Peyer's patch (tissue), 4 donors: ENCODE measurements at places on chromosomes 7 and 10.
A peak's percentile ranks its signal among the peaks of the same experiment; 100 is the strongest.

DNA sequence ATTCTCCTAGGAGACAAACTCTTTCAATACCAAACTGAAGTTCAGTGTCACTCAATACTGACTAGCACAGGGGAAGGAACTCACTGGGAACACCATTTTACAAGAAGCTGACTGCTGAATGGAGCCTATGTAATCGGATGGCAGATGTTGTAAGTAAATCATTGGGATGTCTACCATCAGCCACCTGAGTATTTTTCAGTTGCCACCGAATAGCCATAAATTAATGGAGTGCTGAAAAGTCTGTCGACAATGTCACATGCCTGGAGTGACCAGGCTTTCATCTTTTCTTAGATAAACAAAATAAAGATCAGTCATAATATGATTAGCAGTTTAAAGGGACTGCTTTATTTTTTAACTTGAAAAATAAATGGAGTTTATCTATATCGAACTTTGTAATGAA, 145.9 kb upstream of the SEMA3E start:
- DNase-seq, result no peak

GRCh38 chr10:85612378-85612775, 754.2 kb downstream of the GRID1 start:
- DNase-seq, result peak; percentile 56

DNA sequence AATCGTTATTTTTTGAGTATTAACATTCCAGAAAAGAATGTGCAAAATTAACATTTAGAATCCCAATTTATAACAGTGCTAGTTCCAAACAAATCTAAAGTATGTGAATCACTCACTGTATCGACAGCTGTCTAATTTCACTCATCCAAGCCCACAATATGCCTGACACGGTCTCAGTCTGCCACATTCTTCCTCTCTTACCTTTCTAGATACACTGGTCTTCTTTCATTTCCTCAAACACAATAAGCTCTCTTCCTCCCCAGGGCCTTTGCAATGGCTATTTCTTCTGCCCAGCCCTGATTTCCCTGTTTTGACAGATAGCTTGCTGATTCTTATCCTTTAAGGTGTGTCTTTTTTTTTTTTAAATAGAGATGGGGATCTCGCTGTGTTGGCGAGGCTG, 48.8 kb downstream of the UBE2H start:
- DNase-seq, result peak; percentile 24

DNA sequence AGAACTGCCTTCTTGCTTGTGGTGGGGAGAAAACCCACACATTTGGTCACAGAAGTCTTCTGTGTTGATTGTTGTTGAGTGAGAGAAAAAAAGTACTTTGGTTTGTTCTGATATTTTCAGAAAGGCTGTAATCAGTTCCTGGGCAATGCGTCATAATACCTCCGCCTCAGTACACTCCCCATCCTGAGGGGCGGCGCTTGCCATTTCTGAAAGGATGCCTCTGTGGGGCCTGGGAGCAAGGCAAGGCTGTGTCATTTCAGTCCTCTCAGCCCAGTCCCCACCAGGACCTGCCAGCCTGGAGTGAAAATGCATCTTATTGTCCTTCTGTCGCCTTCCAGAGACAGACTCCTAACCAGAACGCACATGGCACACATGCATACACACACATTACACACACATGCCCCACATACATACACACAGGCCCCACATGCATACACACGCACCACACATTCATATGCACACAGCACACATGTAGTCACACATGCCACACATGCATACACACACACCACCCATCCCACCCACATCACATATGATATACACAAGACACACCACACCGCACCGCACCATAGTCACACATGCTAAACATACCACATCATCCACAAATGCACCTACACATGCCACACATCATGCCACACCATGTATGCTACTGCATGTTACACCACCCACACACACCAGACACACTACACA, 90.0 kb downstream of the CXCL12 start:
- DNase-seq, result no peak

DNA sequence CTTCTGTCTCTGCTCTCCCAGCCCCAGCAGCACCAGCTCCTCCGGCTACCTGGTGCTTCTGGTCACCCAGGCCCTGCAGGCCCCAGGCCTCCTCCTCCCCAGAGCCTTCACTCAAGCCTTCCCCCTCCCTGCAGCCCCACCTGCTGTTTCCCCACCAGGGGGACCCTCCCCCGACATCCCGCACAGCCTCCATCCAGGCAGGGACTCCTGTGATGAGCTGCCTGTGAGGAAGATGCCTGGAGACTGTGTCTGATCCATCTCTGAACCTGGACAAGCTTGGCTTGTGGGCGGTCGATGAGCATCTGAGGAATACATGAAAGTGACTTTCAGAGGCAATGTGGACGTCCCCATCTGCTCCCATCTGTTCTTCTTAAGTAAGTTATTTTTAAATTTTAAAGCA, 45.0 kb downstream of the RAMP3 start:
- DNase-seq, result no peak

GRCh38 chr7:47574482-47575329, 7.2 kb downstream of the TNS3 start:
- peak; percentile 86 for DNase-seq

DNA sequence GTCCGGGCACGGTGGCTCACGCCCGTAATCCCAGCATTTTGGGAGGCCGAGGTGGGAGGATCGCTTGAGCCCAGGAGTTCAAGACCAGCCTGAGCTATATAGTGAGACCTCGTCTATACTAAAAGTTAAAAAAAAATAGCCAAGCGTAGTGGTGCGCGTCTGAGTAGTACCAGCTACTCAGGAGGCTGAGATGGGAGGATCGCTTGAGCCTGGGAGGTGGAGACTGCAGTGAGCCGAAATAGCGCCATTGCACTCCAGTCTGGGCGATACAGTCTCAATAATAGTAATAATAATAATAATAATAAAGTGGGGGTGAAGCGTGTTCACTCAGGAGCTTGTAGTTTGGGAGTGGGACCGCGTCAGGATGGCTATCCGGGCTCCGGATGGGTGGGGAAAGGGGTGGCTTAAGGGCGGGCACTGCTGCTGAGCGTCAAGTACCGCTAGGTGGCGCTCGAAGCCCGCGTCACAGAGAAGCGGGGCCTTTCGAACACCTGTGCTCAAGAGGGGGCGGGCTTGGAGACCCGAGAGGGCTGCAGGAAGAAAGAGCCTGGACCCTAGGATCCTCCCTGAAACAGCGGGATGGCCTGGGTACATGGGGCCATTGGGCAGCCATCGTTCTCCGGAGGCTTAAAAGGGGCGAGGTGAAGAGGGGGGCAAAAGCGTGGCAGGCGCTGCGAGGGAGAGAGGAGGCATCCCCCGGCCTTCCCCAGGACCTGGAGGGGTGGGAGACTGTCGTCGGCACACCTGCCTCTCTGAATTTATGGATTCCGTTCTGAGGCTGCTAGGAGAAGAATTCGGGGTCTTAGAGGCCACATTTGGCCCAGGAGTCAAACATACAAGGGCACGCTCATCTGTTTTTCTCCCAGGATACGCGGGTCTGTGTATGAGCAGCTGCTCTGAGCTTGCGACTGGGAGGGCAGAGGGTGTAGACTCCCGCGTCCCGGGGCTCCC, 14.5 kb downstream of the LBX1 start:
- DNase-seq, result peak; percentile 59

DNA sequence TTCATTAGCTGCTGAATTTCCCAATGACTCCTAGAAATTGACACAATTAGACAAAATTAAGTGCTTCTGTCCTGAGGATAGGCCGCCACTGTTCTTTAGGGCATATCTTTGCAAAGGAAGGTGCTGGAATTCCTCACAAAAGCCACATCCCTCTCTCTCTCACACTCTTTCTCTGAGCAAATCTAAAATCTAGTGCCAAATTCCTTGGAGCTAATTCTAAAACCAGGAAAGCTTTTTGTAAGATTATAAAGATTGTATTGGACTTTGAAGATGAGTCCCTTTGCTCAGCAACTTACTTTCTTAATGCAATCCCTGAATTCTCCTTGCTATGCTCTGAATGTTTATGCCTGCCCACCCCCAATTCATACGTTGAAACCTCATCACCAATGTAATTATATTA, 288.9 kb downstream of the KCNMA1 start:
- no peak for DNase-seq

GRCh38 chr10:132700156-132701098, 85.5 kb downstream of the NKX6-2 start:
- peak; percentile 46 for DNase-seq

- DNase-seq, result no peak
These were observed 139.9 kb upstream of the AKR1E2 start for GRCh38 chr10:4685904-4686643.

GRCh38 chr7:106566196-106566595, 94.8 kb downstream of the CCDC71L start:
- no peak for DNase-seq

GRCh38 chr7:47039089-47039648, 542.7 kb downstream of the TNS3 start:
- DNase-seq, result no peak

GRCh38 chr7:17466216-17466615, 167.8 kb downstream of the AHR start:
- DNase-seq, result no peak

GRCh38 chr7:127943541-127944521, 87.4 kb downstream of the LRRC4 start:
- no peak for DNase-seq

- DNase-seq, result no peak
These were observed 100.9 kb downstream of the PHTF2 start for GRCh38 chr7:77899516-77899915.

DNA sequence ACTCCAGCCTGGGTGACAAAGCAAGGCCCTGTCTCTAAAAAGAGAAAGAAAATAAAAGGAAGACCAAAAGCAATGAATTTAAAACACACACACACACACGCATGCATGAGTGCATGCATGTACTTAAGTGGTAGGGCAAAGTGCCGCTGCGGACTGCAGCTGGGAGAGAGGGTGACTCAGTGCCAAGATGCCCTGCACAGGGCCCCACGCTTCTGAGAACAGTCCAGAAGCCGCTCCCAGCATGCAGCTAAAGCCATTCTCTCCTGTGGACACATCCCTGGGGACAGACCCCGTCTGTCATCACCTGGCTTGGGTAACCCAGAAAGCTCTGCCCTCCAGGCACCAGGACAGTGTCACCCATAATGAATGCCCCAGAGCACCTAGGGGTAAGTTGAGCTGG, 61.0 kb upstream of the MYL10 start:
- no peak for DNase-seq

- DNase-seq, result no peak
These were observed 378.4 kb upstream of the SEMA3D start for GRCh38 chr7:85565276-85565675.

DNA sequence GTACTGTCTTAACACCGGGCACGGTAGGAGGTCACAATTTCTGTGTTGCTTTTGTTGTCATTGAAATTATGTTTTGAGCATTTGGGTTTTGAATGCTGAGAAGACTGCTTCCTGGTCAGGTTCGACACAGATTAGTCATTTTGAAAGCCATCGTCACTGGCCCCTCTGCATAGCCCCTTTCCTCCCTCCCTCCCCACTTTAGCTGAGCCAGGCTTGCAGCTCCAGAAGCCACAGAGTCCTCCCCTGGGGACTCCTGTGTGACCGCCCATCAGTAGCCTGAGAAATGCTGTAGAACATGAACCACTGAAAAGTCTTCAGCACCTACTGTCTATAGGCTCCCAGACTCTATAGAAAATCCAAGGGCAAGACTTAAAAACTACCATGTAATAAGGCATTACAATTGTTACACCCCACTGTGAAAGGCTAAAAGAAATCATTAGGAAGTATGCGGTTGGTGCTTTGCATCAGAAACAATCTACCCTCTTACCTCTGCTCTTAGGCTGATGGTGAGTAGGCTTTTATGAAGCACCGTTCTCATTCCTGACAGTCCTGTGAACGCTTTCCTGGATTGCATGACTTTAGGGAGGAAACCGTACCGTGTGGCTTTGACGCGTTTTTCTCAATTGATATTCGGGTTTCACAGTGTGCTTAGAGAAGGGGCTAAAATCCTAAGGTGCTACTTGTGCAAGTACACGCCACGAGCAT, 24.8 kb downstream of the JCAD start:
- no peak for DNase-seq

DNA sequence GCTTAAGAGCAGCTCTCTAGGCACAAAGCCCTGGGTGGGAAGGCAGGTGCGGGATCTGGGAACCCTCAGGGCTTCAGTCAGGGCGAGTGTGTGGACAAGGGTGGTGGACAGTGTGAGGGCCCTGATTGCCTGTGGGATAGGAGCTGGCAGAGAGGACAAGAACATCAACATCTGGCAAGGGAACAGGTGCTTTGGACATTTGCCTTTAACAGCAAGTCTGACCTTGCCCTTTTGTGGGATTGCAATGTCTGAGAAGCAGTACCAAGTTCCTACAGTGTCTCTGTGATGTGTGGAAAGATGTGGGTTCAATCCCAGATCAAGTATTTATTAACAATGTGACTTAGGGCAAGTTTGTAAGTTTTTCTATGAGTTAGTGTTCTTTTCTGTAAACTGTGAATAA, 46.7 kb downstream of the TFAM start:
- no peak for DNase-seq

DNA sequence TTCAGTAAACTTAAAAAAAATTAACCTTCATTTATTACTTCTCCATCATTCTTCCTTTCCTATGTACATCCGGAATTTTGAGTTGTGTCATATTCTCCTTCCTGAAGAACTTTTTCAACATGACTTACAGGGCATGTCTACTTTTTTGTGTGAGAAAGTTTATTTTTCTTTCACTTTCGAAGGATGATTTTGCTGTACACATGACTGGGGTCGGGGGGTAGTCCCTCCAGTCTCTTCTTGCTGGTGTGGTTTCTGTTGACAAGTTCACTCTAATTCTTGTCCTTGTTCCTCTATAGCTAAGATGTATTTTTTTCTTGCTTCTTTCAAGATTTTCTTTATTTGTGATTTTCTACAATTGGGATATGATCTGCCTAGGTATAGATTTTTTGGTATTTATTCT, 55.8 kb downstream of the INPP5A start:
- DNase-seq, result no peak

GRCh38 chr7:48307041-48307714, 135.9 kb downstream of the ABCA13 start:
- no peak for DNase-seq

DNA sequence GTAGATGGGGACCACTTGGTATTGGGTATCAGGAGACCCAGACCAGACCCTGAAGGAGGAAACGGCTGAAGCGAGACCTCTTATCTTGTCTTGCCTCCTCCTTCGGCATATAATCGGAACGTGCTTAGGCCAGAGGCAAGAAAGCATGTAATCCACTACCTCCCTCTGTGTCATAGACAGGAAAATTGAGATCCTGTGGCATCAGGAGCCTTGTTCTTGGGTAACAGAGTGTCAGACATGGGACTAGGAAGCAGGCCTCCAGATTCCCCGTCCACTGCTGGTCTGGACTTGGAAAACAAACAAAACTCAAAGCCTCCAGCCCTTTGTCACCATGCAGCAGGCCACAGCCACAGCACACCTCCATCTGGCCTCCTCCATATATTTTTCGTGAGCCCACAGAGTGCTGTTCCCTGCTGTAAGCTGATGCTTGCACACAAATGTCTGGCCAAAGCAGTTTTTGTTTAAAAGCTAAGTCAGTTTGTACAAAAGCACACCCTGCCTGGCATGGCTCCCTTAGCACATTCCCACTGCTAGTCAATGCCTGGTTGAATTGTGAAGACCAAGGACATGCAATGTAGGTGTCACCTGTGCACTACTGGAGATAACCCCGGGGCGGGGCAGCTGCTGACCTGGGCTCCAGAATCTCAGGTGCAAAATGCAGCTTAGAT, 510.9 kb downstream of the RPS24 start:
- peak; percentile 26 for DNase-seq
